A172 (cell line): ENCODE measurements at places on chromosomes 4 and X.

- DNase-seq = no peak
Observed at GRCh38 chrX:50081282-50081889, 119.4 kb downstream of the AKAP4 start.

- DNase-seq = peak; percentile 68
Observed at GRCh38 chrX:52923781-52924241, 26.7 kb downstream of the FAM156B start.

DNA sequence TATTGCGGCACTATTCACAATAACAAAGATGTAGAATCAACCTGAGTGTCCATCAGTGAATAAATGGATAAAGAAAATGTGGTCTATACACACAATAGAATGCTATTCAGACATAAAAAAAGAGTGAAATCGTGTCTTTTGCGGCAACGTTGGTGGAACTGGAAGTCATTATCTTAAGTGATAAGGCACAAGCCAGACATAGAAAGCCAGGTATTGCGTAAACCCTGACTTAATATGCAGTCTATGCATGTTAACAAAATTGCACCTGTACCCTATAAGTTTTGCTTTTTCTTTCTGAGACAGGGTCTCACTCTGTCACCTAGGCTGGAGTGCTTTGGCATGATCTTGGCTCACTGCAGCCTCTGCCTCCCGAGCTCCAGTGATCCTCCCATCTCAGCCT is 28.6 kb downstream of the KIAA0232 start:
- no peak for DNase-seq

DNA sequence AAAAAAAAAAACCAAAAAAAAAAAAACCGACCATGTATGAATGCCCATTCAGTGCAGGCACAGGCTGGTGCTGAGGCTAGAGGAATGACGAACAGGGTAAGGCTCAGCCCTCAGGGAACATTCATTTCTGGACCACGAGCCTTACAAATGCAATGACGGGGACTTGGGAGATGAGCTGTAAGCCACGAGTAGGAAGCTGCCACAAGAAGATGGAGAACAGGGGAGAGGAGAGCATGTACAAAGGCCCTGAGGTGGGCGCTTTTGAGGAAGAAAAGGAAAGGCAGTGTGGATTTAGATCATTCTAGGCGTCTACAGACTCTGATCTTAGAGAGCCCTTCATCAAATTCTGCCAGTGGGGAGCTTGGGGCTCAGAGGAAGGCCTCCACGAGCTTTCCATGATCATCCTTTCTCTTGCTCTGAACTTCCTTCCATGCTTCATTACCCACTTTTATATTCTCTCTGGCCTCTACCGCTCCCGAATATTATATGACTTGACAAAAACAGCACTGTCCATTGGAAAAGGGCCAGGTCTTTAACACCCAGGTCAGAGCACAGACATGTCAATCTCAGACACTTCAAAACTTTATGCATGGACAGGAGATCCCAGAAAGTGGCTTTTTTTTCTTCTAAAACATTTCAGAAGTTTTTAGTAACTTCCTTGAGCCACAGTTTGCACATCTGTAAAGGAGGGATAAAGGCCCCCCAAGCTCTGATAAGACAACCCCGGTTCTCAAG is 3.3 kb upstream of the ZNF518B start:
- no peak for DNase-seq

DNA sequence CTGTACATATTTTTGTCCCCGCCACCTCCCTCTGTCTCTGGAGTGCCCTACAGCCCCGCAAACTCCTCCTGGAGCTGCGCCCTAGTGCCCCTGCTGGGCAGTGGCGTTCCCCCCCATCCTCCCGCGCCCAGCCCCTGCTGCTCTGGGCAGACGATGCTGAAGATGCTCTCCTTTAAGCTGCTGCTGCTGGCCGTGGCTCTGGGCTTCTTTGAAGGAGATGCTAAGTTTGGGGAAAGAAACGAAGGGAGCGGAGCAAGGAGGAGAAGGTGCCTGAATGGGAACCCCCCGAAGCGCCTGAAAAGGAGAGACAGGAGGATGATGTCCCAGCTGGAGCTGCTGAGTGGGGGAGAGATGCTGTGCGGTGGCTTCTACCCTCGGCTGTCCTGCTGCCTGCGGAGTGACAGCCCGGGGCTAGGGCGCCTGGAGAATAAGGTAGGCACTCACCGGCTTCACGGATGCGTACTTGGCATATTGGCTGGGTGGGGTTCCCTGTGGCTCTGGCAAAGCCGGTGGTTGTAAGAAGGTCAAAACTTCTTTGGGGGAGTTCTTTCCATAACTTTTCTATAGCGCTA is 653 bp downstream of the HHIP start:
- DNase-seq = no peak

DNA sequence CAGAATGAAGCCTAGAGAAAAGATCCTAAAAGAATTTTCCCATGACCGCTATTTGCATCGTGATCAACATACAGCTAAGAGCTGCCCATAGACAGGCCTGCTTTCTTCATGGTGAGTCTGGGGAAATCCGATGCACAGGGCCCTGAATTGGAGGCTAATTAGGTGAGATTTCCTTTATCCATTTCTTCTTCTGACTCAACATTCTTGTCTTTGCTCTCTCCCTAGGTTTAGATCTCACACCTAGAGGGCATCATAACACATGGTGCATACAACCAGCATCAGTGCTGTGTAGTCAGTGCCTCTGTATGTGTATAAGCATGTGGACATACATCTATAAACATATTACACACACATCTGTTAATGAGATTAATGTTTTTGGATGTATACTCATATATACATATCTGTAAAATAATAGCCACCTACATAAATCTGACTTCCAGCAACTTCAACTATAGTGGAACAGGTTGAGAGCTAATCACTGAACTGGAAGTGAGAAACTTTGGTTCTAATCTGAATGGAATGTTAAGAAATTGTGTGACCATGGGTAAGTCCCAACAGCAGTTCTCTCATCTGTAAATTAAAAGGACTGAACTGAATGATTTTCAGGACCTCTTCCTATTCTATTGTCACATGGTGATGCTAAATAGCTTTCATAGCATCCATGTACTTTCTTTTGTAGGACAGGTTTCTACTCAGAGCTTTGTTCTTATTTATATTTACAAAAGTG is 17.5 kb downstream of the GATB start:
- no peak for DNase-seq

GRCh38 chr4:68905939-68906779 is 45.4 kb downstream of the UGT2A3 start:
- no peak for DNase-seq
